ENCODE measurements at places on chromosomes 16 and 17.

- DNase-seq = no peak
These were observed 97.5 kb downstream of the AMFR start for GRCh38 chr16:56327929-56328258.

- DNase-seq = no peak
These were observed 13.5 kb downstream of the MPG start for GRCh38 chr16:91484-91883.

DNA sequence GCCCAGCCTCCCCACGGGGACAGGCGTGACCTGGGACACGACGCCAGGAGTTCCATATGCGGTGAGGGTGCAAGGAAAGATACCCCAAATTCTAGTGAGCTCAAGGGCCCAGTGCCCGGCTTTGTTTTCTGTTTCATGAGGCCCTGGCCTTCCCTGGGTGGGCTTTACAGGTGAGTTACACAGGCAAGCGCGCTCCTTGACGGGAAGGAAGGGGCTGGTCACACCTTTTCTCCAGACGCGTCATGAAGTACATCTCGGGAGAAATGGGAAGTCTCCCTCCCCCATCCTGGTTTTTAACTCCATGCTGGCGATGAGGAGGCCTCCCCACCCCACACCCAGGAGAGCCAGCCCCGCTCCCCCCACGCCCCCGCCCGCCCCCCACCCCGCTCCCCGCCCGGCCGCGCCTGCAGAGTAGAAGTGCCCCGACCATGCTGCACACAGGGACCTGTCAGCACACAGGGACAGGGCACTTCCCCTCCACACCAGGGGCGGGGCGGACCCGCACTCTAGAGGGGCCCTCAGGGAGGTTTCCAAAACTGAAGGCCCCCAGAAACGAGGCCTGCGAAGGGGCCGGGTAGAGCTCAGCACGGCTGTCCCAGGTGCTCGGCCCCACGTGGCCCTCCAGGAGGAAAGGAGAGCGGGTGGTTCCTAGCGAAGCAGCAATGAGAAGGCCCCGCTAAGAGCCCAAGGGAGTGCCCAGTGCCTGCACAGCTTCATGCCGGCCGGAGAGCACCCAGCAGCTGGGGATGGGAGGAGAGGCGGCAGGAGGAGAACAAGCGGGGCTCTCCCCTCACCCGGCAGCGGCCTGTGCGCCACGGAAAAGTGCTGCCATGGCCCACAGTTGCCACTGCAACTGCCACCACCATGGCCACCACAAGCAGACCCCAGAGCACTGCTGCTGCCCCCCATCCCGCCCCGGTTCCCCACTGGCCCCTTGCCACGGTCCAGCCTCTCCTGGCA, 7.7 kb downstream of the CYB561 start:
- DNase-seq = no peak

DNA sequence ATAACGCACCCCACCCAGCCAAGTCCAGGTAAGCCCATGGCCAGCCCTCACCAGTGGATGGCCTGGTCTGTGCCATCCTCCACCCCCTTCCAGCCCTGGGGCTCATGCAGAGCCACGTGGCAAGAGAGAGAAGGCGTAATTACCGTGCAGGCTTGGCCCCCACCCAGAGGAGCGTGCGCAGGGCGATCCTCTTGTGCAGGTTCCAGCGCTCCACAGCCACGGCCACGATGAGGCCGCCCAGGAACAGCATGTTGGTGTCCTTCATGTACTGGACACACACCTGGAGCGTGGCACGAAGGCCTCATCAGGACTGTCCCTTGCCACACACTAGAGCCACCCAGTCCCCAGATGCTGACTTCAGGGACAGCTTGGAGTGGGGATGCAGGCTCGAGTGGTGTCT, 6.7 kb downstream of the SLC13A5 start:
- no peak for DNase-seq

GRCh38 chr17:29049541-29050145, 6.7 kb downstream of the PIPOX start:
- DNase-seq = no peak
